ENCODE measurements at places on chromosomes 12 and 14.

- H3K27me3 ChIP-seq, result no peaks in the 10 kb centered on the region
- H3K36me3 ChIP-seq, result no peaks in the 10 kb centered on the region
- no peaks in the 10 kb centered on the region for H3K4me1 ChIP-seq
- no peak overlapping the region for H3K4me3 ChIP-seq
These were observed 26.3 kb upstream of the ULK1 start for GRCh38 chr12:131867891-131868675.

GRCh38 chr14:64324461-64324860 is 30.3 kb upstream of the ESR2 start:
- H3K27ac ChIP-seq, result no peak overlapping the region
- no peaks in the 10 kb centered on the region for H3K4me1 ChIP-seq
- H3K36me3 ChIP-seq, result no peaks in the 10 kb centered on the region
- DNase-seq, result no peak
- no peaks in the 10 kb centered on the region for H3K27me3 ChIP-seq
- no peak overlapping the region for H3K4me3 ChIP-seq

- H3K4me3 ChIP-seq, result no peak overlapping the region
- H3K4me1 ChIP-seq, result no peaks in the 10 kb centered on the region
- no peaks in the 10 kb centered on the region for H3K27me3 ChIP-seq
- H3K36me3 ChIP-seq, result no peaks in the 10 kb centered on the region
- DNase-seq, result no peak
These were observed 269.7 kb downstream of the TTC6 start for GRCh38 chr14:37864861-37865718.

- H3K4me1 ChIP-seq, result no peaks in the 10 kb centered on the region
- H3K36me3 ChIP-seq, result no peaks in the 10 kb centered on the region
- no peak overlapping the region for H3K27ac ChIP-seq
- no peaks in the 10 kb centered on the region for H3K27me3 ChIP-seq
- DNase-seq, result no peak
These were observed 56.7 kb downstream of the BCL11B start for GRCh38 chr14:99215277-99215676.

GRCh38 chr14:33229269-33229929 is 290.7 kb downstream of the NPAS3 start:
- no peak overlapping the region for H3K4me3 ChIP-seq
- H3K4me1 ChIP-seq, result no peaks in the 10 kb centered on the region
- no peak for DNase-seq

DNA sequence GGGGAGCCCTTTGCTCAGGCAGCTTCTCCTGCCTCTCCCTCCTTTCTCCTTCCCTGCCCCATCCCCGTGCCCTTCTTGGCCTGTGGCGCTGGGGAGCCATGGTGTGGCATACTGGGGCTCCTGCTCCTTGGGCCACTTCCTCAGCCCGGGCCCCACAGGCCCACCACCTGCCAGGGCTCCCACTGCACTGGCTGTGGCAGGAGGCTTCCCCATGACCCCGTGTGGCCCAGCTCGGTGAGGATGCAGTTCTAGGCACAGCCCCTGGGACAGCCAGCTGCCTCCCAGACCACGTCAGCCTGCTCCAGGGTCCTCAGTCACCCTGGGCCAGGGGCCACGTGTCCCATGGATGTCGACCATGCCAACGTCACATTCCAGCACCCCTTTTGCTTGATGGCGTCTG is 13.0 kb upstream of the AMN start:
- H3K27me3 ChIP-seq, result no peaks in the 10 kb centered on the region
- DNase-seq, result no peak
- no peak overlapping the region for H3K27ac ChIP-seq
- no peak overlapping the region for H3K4me3 ChIP-seq

DNA sequence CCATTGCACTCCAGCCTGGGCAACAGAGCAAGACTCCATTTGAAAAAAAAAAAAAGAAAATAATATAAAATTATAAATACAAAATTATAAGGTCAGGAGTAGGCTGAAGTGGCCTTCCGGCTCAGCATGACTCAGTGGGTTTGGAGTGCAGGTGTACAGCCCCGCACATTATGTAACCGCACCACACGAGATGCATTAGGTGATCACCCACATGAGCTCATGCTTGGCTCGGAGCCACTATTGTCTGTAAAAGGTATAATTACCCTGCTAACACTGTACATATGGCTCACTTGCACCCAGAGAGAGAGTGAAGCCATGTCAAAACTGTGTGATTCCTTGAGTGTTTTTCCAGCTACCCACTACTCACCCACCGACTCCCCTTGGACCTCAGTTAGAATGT is 557.0 kb downstream of the SLC6A15 start:
- no peaks in the 10 kb centered on the region for H3K36me3 ChIP-seq
- no peaks in the 10 kb centered on the region for H3K4me1 ChIP-seq
- no peak overlapping the region for H3K4me3 ChIP-seq
- no peak for DNase-seq
- no peaks in the 10 kb centered on the region for H3K27me3 ChIP-seq

- H3K27me3 ChIP-seq, result no peaks in the 10 kb centered on the region
- no peak overlapping the region for H3K4me3 ChIP-seq
- no peaks in the 10 kb centered on the region for H3K4me1 ChIP-seq
These were observed 15.0 kb downstream of the PMCH start for GRCh38 chr12:102182635-102183034.

DNA sequence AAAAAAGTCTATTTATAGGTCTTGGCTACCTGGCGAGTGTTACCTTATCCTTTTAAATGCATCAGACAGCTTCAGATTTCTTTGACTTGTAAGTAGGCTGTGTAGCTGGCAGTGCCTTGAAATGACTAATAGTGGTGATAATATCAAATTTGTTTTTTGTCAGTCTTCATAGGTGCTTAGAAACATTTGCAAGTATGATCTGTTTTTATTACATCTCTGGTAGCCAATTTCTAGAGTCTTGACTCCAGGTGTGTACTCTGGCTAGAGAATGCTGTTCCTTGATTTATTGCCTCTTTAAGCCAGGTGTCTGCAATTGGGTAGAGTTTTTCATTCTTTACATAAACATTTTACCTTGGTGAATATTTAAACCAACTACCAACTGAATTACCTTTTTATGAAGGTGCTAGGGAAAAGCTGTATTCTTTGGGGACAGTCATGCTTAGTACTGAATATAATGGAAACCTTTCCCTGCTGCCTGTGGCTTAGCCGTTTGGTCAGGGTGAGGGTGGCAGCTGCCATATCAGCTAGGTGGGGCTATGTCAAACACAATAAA is 32.6 kb downstream of the MLXIP start:
- no peak overlapping the region for H3K4me3 ChIP-seq
- peaks cover 10% of the 10 kb centered on the region for H3K4me1 ChIP-seq
- DNase-seq, result no peak
- no peaks in the 10 kb centered on the region for H3K36me3 ChIP-seq
- peak overlapping the region; percentile 48 for H3K27ac ChIP-seq
- no peaks in the 10 kb centered on the region for H3K27me3 ChIP-seq

DNA sequence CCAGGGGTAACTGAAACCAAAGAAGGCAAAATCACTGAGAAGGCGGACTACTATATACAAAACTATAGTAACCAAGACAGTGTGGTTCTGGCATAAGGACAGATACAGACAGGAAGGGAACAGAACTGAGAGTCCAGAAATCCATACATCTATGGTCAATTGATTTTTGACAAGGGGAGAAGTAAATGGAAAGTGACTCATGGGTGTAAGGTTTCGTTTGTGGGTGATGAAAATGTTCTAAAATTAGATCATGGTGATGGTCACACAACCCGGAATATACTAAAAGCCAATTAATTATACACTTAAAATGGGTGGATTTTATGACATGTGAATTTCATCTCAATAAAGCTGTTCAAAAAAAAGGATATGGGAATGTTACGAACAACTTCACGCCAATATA is 18.7 kb downstream of the ANGEL1 start:
- no peaks in the 10 kb centered on the region for H3K4me1 ChIP-seq
- no peak overlapping the region for H3K4me3 ChIP-seq
- no peak for DNase-seq
- H3K27ac ChIP-seq, result no peak overlapping the region
- no peaks in the 10 kb centered on the region for H3K27me3 ChIP-seq

- no peak for DNase-seq
- no peak overlapping the region for H3K27ac ChIP-seq
- no peak overlapping the region for H3K4me3 ChIP-seq
- no peaks in the 10 kb centered on the region for H3K4me1 ChIP-seq
These were observed 376.9 kb downstream of the GALC start for GRCh38 chr14:87615822-87616679.

- no peaks in the 10 kb centered on the region for H3K36me3 ChIP-seq
- H3K4me3 ChIP-seq, result no peak overlapping the region
- DNase-seq, result no peak
These were observed 19.5 kb upstream of the SPIC start for GRCh38 chr12:101455685-101456084.

- DNase-seq, result no peak
- H3K27me3 ChIP-seq, result no peaks in the 10 kb centered on the region
- H3K4me3 ChIP-seq, result no peak overlapping the region
- no peaks in the 10 kb centered on the region for H3K36me3 ChIP-seq
- H3K4me1 ChIP-seq, result no peaks in the 10 kb centered on the region
These were observed 16.2 kb upstream of the TUBA1B start for GRCh38 chr12:49147384-49147783.
